ENCODE measurements at places on chromosomes 4 and X.

GRCh38 chr4:6509587-6509986, 37.2 kb upstream of the PPP2R2C start:
- no peak for DNase-seq

- peak; percentile 68 for DNase-seq
Observed at GRCh38 chr4:74623041-74623440, 171.3 kb downstream of the BTC start.

DNA sequence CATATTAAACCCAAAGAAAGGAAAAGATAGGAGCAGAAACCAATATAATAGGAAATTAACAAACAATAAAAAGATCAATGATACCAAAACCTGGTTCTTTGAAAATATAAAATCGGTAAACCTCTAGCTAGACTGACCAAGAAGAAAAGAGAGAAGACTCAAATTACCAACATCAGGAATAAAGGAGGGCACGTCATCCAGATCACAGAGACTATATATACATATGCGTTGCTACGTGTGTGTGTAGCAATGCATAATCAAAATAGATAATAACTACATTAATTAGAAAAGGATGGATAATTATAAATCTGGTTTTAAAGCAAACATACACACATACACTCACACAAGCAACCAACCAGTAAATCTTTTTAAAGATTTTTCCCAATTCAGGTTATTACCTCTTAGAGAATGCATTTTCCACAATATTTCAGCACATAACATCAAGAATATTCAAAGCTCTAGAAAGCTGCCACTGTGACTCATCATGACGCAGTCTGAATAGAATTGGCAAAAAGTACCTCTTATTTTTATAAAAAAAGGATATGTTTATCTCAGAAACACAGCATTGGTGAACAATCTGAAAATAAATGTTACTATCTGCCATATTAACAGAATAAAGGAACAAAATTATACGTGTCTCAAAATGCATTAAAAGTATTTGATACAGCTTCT, 41.4 kb upstream of the USP9X start:
- peak; percentile 7 for DNase-seq

DNA sequence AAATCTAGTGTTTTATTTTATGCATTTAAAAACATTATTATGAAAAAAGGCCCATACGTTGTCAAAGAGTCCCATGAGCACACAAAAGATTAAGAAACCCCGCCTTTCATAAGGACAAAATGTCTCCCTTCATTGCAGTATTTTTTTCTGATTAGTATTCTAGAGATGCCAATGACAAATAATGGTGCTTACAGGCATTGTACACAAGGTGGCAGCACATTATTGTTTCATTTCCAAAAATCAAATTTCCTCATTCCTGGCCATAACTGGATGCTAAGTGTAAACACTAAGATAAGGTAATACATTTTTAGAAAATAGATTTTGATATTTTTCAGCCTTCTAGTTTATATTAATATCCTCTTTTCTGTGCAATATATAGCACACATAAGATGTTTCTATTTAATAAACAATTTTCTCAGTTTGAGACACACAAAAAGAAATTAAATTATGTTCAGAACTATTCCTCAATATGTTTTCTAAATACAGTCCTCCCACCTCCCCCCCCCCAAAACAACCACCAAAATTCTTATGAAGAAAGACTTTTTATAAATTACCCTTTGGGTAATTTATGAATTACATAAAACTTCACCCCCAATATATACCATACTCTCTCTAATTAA, 47.7 kb downstream of the TIGD2 start:
- peak; percentile 61 for DNase-seq

DNA sequence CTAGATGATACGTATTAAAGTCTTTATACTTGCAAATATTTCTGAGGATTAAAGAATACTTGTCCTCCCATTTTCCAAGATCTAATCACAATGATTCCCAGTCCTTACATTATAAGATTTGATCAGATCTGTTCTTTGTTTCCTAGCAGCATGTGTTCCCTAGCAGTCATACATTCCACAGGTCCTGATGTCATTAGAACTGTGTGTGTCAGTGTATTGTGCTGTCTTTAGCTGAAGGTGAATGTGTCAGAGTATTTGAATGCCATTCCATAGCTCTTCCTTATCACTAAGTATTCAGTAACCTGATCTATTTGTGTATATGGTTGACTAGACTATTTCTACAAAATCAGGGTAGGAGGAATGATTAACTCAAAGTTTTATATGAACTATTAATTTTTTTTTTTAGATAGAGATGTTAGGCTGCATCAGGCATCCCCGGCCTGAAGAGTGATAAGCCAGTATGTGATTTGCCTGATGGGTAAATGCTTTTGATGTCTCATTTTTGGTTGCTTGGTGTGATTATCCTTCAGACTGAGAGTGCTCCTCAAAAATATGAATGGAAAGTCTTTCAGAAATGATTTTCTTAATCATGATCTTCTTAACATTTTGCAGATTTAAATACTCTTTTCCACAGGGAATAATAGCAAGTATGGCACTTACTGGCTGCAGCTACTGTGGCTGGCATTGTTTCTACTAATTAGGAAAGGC, 4.4 kb downstream of the ADGRL3 start:
- no peak for DNase-seq

GRCh38 chr4:159048166-159048886, 54.6 kb upstream of the RAPGEF2 start:
- DNase-seq: no peak

- no peak for DNase-seq
Observed at GRCh38 chrX:133290076-133290475, 71.9 kb upstream of the TFDP3 start.

DNA sequence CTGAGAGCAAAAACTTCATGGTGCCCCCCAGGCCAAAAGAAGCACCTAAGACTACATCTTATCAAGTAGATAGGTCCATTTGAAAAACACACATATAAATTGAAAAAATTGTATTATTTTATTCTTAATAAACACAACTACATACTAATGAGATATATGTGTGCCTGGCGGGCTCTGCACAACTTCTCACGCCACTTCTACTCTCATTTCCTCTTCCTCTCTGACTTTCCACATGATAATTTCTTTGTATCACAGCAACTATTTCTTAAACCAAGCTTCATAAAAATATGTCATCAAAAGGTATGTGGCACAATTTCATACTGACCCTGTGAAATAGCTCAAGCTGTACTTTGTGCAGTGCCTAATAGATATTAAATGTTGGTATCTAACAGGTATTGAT, 10.7 kb upstream of the NPY2R start:
- DNase-seq: no peak

- no peak for DNase-seq
Observed at GRCh38 chr4:18021470-18021719, 160 bp downstream of the LCORL start.

DNA sequence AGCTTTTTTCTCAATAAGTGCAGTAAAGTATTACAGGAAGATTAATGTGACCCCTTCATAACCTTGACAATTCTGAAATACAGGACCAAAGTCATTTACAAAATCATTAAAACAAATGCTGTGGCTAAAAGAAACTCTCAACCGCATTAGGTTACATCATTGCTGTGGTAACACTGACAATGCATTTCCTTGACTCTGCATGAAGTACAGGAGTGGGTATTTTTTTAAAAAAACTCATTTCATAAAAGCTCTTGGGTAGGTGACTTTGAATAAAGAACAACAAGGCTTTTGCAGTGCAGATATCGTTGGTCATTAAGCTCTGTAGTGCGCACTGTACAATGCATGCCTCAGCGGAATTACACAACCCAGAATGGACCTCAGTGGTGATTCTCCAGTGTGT, 23.4 kb upstream of the XK start:
- no peak for DNase-seq

GRCh38 chr4:121408-122084, 2.8 kb upstream of the ZNF718 start:
- DNase-seq: peak; percentile 4

DNA sequence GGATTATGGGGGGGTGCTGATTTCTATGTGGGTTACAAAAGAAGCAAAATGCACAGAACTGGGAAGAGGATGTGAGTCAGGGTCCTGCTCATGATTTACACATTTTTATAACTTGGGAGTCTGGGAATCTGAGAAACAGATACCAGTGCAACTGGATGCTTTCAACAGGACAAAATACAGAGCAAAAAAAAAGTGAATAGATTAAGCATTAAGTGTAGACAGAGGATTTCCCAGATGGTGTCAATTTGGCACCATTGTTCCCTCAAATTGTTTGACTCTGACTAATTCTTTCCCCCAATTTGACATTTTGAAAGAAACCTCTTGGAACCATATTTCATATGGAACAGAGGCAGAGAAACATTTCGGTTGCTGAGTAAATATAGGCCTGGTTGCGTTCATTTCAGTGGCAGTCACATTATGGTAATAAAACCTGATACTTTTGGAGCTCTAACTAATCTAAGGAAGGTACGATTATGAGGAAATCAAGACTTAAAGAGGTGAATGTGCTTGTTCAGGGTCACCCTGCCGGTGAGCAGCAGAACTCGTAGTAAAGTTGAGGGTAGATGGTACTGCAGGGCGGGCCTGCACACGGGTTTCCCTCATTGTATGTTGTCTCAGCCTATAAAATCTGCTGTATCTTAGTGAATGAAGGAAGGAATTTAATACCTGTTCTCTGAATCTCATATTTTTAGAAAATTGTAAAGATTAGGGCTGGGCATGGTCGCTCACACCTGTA, 18.7 kb upstream of the CDKL5 start:
- DNase-seq: no peak

DNA sequence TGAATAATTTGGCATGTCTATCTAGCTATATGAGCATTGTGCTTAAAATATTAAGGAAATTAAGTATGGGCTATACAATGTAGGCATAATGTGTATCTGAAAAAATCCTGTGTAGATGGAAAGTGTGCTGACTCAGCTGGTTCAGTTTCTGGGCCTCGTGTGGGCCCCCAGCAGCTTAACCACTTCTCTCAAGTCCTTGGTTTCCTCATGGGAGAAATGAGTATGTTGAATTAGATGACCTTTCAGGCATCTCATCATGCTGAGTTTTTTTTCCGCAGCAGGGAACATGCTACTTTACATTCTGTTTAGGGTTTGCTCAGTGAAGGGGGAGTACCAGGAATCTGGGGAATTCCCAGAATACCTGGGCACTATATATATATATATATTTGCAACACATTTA, 30.5 kb downstream of the RHOH start:
- DNase-seq: peak; percentile 30

GRCh38 chrX:57587607-57588006, 4.2 kb upstream of the ZXDB start:
- DNase-seq: no peak

DNA sequence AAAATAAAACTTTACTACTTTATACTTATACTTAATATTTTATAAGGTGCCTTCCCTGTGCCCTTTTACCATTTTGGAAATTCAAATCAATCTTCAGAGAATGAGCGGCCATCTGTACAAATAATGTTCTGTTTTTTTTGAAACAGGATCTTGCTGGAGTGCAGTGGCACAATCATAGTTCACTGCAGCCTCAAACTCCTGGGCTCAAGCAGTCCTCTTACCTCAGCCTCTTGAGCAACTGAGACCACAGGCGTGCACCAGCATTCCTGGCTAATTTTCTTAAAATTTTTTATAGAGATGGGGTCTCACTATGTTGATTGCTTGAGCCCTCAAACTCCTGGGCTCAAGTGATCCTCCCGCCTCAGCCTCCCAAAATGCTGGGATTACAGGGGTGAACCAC, 53.5 kb downstream of the FAM114A1 start:
- DNase-seq: no peak

Measured in inflammatory macrophage treated with lipopolysaccharide for 4 hours (primary cell).